ENCODE measurements at places on chromosomes 12 and 14. TPM values are rescaled to one million over a fixed set of nuclear protein-coding genes. Genes with fewer than 3 reads are reported as not detected.

- DNase-seq, result peak; percentile 44
These were observed 37.9 kb downstream of the A2ML1 start for GRCh38 chr12:8860165-8860961.

DNA sequence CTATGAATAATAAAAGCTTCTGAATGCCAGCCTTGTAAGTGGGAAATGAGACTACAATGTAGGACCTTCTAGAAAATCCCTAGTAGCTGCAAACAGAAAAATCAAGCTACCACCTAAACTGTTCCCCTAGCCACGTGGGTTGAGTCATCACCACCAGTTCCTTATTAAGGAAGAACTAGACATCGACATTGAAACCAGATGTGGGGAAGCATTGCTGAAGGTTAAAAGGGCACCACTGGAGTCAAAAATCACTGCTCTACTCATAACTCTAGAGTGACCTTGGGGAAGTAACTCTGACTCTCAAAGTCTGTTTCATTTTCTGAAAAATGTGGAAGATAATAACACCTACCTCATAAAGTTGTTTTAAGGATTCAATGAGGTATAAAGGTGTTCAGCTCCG, 9.4 kb upstream of the CNIH1 start:
- DNase-seq, result no peak

DNA sequence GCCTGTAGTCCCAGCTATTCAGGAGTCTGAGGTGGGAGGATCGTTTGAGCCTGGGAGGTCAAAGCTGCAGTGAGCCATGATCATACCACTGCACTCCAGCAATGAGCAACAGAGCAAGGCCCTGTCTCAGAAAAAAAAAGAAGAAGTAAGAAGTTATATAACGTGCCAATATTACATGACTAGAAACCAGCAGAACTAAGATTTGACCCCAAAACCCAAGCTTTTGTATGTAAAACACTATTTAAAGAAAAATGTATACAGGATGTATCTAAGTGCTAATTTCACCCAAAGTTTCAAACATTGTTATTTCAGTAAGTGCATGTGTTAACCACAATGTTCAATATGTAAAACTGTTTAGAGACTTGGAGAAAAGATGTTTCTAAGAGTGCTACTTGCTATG, 94.7 kb downstream of the SLC5A8 start:
- no peak for DNase-seq

The VAMP1 gene
- polyA plus RNA-seq, result 11.9 TPM

- no peak for DNase-seq
These were observed 120.7 kb downstream of the SLC25A21 start for GRCh38 chr14:37051680-37052079.

GRCh38 chr14:56878766-56879165, 68.5 kb upstream of the OTX2 start:
- DNase-seq, result no peak

DNA sequence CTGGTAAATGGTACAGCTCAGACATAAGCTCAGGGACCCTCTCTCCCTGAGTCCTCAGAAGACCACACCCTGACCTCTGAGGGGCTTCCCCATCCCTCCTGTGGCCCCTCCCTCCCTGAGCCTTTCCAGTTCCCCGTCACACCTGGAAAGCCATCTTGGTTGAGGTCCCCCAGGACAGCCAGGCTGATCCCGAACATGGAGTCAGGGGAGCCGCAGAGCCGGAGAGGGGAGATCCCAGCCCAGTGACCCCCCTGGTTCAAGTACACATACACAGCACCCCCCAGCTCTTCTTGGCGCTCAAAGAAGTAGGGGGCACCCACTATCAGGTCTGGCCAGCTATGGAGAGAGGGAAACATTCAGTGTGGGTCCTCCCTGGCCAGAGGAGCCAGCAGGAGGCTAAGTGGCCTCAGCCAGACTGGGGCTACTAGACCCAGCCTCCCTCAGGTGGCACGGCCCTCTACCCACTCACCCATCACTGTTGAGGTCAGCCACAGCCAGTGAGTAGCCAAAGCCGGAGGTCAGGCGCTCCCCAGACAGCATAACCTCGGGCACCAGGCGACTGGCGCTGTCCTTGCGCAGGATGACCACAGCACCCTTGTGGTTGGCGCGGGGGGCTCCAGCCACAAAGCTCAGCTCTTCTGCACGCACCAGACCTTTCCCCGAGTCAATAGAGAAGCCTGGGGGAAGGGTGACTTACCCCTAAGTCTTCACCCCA, 9.3 kb downstream of the ITGA7 start:
- DNase-seq, result no peak

The KLRC4 gene
- not detected for polyA plus RNA-seq

DNA sequence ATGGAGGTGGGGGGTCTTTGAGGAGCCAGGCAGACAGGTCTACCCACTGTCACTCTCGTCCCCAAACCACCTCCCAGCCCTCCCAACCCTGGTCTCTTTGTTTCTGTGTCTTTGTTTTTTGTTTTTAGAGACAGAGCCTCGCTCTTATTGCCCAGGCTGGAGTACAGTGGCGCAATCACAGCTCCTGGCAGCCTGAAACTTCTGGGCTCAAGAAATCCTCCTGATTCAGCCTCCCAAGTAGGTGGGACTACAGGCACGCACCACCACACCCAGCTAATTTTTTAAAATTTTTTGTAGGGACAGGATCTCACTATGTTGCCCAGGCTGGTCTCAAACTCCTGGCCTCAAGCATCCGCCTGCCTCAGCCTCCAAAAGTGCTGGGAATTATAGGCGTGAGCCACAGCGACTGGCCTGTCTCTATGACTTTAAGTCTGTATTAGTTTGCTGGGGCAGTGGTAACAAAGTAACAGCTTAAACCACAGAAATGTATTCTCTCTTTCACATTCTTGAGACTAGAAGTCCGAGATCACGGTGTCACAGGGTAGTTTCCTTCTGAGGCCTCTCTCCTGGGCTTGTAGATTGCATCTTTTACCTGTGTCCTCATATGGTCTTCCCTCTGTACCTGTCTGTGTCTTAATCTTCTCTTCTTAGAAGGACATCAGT, 26.1 kb downstream of the DTX1 start:
- no peak for DNase-seq

- DNase-seq, result peak; percentile 77
These were observed 29.6 kb downstream of the EEA1 start for GRCh38 chr12:92899386-92900001.

DNA sequence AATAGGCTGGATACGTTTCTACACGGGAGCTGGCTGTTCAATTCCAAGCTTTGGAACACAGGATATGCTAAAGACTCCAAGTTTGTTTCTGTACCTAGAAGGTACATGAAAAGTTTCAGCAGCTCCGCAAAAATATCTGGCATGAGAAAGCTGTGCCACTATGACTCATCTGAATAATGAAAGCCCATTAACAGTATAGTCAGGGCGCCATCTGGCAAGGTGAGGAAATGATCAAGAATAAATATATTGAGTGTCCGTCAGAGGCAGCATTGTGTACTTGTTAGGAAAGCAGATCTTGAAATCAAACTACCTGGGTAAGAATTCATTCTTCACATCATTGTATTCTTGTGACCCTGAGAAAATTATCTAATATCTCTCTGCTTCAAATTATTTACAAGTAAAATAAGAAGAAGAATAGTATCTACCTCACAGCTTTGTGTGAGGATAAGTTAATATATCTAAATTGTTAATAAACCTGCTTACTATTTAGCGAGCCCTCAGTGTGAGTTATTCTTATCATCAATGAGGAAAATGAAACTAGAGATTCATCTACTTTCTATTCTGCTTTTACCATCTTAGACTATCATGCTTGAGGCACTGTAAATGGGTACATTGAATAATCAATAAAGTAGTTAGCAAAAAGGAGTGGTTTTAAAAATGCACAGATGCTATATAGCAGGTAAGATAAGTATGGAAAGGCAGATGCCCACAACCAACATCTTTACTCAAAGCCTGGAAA, 53.5 kb downstream of the FSCB start:
- no peak for DNase-seq

DNA sequence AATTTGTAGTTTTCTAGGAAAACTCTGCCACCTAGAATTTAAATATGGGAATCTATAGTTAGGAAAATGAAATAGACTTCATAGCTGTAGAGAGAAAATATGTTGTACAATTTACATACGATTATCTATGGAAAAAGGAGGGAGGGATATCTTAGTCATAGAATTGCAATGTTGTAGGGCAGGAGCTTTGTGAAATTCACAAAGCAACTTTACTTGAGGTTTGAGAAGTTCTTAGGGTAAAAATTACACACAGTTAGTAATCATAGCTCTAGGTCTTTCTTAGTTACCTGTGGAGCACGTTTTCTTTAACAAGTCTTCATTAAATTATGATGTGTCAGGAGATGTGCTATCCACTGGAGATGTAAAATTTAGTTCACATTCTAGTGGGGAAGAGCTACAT, 61.4 kb upstream of the DBX2 start:
- DNase-seq, result no peak

The PTPRR gene
- not detected for polyA plus RNA-seq

DNA sequence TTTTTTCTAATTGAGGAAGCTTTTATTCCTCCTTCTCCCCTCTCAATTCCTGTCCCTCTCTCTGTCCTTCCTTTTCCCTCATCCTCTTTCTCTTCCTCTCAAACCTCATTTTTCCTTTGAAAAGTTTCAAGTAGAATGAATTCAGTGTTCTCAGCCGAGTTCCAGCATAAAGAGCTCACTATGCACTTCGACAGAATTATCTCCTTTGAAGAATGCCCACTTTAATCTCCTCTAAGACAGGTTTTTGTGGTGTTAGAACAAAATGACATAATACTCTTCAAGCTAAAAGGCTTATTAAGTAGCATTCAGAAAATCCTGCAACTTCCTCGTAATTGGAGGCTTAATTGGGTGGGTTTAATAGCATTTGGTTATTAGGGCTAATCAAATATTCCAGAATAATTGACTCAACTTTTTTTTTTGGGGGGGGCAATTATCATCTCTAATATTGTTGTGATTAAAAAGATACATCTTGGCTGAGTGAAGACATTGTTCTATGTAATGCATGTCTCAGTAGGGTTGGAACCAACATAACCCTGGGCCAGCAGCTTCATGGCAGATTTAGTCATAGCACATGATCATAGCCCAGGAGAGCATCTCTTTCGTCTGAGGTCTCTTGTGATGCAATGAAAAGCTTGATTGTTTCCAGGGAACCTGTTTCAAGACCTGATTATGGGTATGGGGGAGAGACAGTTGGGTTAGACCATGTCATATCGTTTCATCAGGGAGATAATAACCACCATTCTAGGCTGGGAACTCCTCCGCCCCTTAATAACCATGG, 25.0 kb upstream of the SLC24A4 start:
- DNase-seq, result no peak

DNA sequence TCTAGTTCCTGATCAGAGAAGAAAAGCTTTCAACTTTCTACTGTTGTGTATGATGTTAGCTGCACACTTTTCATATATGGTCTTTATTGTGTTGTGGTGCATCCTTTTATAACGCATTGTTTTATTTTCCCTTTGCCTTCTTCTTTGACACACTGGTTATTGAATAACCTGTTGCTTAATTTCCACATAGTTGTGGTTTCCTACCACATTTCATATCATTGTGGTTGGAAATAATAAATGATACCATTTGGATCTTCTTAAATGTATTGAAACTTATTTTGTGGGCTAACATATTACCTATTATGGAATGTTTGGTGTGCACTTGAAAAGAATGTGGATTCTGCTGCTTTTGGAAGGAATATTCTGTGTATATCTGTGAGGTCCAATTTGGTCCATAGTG, 64.9 kb downstream of the GPHN start:
- DNase-seq, result no peak

DNA sequence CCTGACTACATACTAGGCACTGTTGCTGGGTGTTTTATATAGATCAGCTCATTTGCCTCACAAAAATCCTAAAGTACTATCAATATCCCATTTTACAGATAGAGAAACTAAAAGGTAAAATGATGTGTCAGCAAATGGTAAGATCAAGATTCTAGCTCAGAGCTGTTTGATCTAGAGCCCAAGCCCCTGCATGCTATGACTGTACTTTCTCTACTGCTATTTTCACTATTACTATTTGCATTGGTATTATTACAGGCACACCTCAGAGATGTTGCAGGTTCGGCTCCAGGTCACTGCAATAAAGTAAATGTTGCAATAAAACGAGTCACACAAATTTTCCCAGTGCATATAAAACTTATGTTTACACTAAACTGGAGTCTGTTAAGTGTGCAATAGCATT, 10.9 kb downstream of the ISCU start:
- no peak for DNase-seq

DNA sequence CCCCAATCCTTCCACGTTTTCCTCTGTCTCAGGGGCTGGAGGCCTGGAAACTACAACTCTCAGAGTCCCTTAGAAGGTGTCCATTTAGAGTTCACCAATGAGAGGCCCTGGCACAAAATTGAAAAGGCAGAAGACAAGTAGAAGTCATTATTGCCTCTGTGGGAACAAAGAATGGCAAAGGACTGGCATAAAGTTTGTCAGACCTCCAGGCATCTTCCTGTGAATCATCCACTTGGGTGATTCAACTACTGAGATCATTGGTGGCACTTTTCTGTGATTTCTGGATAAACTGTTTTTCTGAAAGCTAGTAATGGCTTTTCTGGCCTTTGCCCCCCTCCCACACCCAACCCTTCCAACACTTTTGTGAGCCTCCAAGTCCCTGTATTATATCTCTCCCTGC, 42.6 kb upstream of the C12orf42 start:
- no peak for DNase-seq

- DNase-seq, result no peak
These were observed 377.1 kb upstream of the SFSWAP start for GRCh38 chr12:131333621-131334440.

DNA sequence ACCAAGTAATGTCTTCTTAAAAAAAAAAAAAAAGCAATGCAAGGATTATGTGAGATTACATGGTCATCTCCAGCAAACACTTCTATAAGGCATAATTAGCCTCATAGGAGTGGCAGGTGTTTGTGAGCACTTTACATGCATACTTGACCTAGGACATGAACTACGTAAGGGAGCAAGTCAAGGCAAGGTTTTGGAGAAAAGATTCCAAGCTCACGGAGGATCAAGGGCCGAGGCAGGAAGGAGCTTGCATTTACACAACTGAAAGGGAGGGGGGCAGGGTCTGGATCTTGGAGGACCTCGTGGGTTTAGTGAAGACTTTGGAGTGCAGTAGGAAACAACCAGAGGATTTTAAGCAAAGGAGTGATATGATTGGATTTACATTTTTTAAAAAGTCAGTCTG, 112.5 kb downstream of the CCER1 start:
- no peak for DNase-seq

- no peak for DNase-seq
These were observed 10.2 kb downstream of the KITLG start for GRCh38 chr12:88570103-88570502.

The RHOJ gene
- 21.8 TPM for polyA plus RNA-seq

The ADCY4 gene
- polyA plus RNA-seq, result 19.3 TPM

The RND1 gene
- 0.87 TPM for polyA plus RNA-seq

DNA sequence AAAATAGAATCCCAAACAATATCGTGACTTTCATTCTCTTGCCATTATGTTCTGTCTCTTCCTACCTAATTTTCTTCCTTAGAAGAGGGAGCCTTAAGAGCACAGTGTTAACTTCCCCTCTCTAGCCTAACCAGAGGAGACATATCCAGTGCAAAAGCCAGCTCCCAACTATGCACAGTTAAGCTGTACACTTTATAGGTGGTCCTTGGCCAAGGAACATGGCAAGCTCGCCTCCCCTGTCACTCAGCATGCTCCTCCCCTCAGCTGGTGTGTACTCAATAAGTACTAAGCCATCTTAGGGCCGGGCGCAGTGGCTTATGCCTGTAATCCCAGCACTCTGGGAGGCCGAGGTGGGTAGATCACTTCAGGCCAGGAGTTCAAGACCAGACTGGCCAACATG, 255.1 kb upstream of the TMPO start:
- no peak for DNase-seq

GRCh38 chr14:97692084-97692483, 894.9 kb downstream of the VRK1 start:
- no peak for DNase-seq
